H1 (cell line): ENCODE measurements at places on chromosomes 3 and 15. TPM values are rescaled to one million over a fixed set of nuclear protein-coding genes. Genes with fewer than 3 reads are reported as not detected.

The ALPK3 gene
- polyA plus RNA-seq: 4.4 and 4.9 TPM in 2 replicates

The GP9 gene
- polyA plus RNA-seq: not detected in 2 replicates

DNA sequence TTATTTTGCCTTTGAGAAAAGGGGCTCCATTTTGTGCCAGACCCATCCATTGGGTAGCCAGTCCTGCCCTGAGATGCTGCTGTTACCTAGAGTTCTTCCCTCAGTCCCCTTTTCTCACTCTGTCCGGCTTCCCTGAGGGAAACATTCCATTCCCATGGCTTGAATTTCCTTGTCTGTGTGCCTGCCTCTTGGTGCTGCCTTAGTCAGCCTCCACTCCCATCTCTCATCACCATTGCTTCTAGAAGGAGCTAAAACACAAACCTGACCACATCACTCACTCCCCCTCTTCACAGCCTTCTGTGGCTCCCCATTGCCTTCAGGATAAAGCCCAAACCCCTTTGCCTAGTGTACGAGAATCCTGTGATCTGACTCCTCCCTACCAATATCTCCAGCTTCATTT is 25.2 kb upstream of the C2CD4B start:
- no peak for DNase-seq

GRCh38 chr3:177936721-177937120 is 599.5 kb upstream of the KCNMB2 start:
- no peak for DNase-seq

GRCh38 chr3:158631981-158632380 is 12.3 kb upstream of the GFM1 start:
- no peak for DNase-seq

DNA sequence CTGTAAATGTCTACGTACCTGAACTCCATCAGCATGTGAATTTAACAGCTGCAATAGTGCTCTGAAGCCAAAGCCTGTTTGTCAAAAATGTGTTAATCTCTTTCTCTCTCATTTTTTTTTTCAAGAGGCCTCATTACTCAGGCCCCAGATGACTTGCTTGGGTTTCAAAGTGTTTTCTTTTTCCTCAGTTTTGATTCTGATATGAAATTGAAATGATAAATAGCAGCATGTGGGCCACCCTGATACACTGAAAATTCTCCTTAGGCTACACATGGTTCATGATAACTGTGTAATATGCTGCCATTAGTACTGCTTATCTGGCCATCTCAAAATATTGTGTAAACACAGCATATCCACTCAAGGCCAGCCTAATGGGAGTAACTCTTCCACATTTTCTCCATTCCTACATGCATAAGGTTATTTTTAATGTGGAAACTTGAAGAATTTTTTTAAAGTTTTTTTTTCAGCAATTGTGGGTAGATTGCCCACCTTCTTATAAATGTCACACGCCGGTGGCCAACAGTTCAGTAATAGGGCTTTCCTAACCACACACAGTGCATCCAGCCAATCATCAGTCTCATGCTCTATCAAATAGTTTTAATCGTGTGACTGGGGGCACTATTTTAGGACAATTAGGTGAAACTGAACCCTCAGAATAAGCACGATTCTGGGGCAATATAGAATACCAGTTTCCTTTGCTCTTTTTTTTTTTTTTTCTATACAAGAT is 13.1 kb upstream of the DENND4A start:
- DNase-seq: no peak

- DNase-seq: no peak
Observed at GRCh38 chr15:63089260-63090043, 32.2 kb upstream of the LACTB start.

GRCh38 chr15:28903555-28903954 is 17.8 kb downstream of the APBA2 start:
- no peak for DNase-seq

GRCh38 chr15:44657378-44657777 is 6.1 kb downstream of the SPG11 start:
- DNase-seq: no peak

The DUOXA2 gene
- 0.05 TPM in 1 of 2 replicates, not detected in the other for polyA plus RNA-seq

GRCh38 chr3:107988460-107989175 is 102.2 kb downstream of the CD47 start:
- DNase-seq: no peak

The C3orf85 gene
- polyA plus RNA-seq: not detected in 2 replicates

The NPAP1 gene
- polyA plus RNA-seq: 0.06 and 0.08 TPM in 2 replicates

The CKMT1A gene
- polyA plus RNA-seq: 38.9 and 44.8 TPM in 2 replicates

- DNase-seq: no peak
Observed at GRCh38 chr3:141235661-141236171, 4.1 kb downstream of the PXYLP1 start.

DNA sequence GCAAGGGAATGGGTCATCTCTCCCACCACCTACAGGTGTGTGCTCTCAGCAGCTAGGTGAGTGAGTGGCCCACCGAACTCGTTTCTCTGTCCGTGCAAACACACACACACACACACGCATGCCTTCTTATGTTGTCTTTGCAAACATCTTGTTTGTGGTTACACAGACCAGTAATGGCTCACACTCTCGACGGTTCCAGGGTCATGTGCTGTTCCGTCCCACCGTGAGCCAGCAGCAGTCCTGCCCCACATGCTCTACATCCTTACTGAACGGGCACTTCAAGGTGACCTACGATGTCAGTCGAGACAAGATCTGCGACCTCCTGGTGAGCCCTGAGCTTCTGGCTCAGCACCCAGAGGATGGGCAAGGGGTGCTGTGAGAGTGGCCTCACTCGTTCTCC is 4.3 kb downstream of the ITIH1 start:
- DNase-seq: no peak

The GASK1A gene
- 4.7 and 5.2 TPM in 2 replicates for polyA plus RNA-seq

DNA sequence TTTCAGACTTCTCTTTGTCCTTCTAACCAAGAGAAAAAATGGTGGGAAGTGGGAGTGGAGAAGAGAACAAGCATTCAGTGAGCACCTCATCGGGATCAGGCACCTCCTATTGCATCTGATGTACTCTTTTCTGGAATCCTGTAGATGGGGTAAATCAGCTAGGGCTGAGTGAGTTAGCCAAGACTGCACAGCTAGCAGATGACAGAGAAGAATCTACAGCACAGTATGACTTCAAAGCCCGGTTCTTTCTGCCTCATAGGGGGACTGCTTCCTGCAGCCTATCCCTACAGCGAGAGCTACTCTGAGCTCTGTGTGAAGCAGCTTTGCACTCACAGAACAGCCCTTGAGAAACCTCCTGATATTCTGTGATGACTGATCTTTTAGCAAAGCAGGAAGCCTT is 275.2 kb upstream of the MEIS2 start:
- no peak for DNase-seq

DNA sequence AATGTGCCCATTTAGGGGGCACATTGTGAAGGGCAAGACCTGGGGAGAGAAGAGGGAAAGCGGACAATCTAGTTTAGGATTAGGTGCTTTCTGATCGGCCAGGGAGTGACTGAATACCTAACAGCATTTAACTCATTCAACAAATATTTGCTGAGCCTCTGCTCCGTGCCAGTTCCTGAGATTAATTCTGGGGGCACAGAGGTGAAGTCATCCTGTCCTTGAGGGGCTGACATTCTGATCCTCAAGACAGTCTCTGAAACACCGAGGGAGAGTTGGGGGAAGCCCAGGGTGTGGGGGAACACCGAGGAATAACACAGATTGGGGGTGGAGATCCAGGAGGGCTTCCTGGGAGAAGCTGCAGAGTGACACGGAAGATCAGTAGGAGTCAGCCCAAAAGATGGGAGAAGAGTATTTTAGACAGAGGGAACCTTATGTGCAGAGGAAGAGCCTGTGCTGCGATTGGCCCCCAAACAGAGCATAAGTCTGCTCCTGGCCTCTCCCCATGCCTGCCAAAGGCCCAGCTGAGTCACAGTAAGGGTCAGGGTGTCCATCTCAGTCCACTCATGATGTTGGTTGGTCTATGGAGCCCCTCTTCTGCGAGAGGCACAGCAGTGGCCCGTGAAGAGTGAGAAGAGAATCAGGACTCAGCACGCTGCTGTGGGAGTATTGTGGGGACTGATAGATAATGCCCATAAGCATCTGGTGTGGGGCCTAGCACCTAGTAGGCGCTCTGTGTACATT is 60.2 kb downstream of the AMOTL2 start:
- DNase-seq: no peak

The UBE2E1 gene
- polyA plus RNA-seq: 56.8 and 109 TPM in 2 replicates

- no peak for DNase-seq
Observed at GRCh38 chr3:32557640-32558352, 12.9 kb downstream of the DYNC1LI1 start.

DNA sequence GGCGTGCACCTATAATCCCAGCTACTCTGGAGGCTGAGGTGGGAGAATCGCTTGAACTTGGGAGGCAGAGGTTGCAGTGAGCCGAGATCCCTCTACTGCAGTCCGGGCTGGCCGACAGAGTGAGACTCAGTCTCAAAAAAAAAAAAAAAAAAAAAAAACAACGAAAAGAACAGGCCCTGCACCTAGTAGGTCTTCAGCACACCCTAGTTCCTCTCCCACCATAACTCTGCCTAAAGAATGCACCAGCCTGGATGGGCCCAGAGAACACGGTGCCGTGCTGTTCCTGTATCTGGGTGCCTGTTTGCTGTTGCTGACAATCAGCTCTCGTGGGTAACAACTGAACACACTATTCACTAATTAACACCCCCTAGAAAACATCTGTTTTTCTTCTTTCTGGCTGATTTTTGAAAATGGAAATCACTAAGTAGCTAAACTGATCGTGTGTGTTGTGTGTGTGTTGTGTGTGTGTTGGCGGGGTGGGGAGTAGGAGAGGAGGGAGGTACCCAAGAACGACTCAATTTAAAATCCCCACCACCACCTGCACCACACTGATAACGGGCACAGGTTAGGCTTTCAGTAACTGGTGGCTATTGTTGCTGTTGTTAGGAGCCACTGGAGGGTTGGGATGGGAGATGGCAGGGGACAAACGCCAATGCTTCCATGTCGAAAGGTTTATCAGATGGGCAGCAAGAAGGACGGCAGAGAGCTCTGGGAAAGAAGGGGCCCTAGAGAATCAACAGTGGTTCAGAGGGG is 40.6 kb upstream of the MEX3B start:
- no peak for DNase-seq

The GCNT3 gene
- polyA plus RNA-seq: not detected in 2 replicates

GRCh38 chr3:9216736-9217135 is 32.7 kb downstream of the SRGAP3 start:
- no peak for DNase-seq

DNA sequence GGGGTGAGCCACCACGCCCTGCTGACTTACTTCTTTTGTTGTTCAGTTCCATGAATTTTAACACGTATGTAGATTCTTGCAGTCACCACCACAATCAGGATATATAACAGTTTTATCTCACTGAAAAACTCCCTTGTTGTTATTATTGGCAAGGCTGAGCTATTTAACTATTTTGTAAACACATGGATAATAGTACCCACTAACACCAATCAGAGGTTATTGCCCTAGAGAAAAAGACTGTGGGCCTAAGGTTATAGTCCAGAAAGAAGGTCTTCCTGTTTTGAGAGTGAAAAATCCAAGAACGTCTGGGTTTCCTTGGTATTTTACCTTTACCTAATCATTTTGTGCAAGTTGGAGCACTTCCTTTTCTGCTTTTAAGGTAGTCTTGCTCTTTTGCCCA is 9.5 kb downstream of the ZWILCH start:
- DNase-seq: no peak

GRCh38 chr3:167148136-167148535 is 232.0 kb downstream of the ZBBX start:
- DNase-seq: no peak

DNA sequence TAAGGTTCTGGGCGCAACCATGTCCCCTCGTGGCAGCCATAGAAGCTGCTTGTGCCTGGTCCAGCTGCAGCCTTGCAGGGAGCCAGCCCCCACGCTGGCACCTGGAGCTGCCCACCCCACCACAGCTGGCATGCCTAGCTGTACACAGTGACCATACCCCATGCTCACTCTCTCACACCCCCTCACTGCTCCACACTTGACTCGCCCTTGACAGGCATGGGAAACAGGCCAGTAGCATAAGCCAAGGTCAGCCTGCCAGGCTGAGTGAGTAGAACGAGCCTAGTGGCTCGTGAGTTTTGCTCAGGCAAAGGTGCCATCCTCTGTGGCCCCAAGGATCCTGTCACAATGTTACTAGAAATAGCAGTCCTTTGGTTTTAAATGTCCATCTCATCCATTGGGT is 52.7 kb upstream of the CADM2 start:
- no peak for DNase-seq

DNA sequence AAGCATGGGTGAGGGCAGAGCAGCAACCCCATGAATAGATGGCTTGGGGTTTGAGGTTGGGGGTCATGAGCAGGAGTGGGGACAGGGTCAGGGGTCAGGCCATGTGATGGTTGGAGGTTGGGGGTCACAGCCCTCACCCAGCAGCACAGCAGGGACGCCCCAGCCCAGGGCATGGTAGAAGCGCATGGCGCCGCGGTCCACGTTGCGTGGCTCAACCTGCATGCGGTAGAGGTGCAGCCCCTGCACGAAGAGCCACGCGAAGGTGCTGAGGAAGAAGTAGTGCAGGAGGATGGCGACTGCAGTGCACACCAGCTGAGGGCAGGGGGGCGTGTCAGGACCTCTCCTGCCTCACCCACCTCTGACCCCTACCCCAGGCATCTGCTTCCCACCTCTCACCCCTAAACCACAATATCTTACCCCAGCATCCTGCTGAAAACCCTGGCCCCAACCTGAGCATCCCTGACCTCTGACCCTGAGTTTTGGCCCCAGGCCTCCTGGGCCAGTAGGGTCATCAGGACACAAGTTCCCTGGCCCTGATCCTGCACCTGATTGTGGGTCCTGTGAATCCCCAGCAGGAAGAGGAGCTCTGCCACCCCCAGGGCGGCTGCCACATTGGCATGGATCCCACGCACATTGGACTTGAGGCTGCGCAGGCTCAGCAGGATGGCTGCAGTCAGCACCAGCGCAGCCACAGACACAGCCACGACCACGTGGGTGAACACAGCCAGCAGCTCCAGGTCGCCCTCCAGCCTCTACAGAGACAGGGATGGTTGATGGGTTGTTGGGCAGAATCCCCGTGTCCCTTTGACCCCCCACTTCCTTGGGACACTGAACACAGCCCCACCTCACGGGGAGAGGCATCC is 9.9 kb upstream of the SLC26A6 start:
- no peak for DNase-seq

The TP63 gene
- not detected in 2 replicates for polyA plus RNA-seq

DNA sequence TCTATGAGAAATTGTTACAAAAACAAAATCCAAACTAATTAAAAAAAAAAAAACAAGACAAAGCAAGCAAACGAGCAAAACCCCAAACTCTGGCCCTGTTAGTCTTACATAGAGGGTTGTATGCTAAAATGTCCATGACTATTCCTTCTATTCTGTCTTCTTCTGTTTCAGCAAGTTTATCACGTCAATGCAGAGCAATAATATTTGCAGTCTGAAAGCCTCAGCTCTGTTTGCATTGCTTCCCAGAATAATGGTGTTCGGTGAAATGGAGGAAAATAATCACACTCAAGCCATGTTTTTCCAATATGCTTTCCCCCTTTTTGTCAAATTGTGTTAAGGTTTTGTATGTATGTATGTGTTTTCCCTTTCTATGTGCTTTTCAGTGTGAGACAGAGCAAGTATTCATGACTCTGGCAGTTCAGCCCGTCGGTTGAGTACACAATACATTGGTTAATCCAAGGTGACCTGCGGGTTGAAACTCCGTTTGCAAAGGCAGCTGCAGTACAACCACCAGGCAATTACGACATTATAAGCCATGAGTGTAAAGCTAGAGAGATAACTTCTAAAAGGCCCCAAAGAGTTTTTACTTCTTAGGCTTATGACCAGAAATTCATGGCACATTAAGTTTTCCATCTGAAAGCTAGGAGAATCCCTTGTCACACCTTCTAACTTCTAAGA is 34.9 kb upstream of the MAGI1 start:
- no peak for DNase-seq
